ENCODE measurements at places on chromosomes 2 and 18. TPM values are rescaled to one million over a fixed set of nuclear protein-coding genes. Genes with fewer than 3 reads are reported as not detected.

Gene SLC4A3
- 13.7 TPM for polyA plus RNA-seq

Gene MC5R
- not detected for polyA plus RNA-seq

GRCh38 chr2:45915523-45915922, 264.0 kb downstream of the PRKCE start:
- no peak for DNase-seq

- no peak for DNase-seq
These were observed 492 bp downstream of the KIF5C start for GRCh38 chr2:148875387-148876051.

DNA sequence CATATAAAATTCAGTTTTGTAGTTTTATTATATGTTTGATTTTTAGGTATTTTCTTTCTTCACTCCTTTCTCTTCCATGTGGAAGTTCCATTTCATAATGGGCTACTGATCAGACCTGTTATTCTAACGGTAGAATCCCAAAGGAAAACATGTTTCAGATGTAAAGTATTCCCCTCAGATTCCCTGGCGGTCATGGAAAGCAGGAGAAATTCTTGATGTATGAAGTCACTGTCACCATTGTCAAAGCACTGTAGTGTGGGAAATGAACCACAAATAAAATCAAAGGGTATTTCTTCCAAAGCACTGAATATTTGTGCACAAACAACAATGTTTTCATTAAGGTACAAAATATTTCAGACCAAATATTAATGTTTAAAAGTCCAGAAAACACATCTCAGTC, 237.3 kb upstream of the KLHL14 start:
- DNase-seq = no peak

GRCh38 chr2:52269696-52270485, 1238.0 kb upstream of the NRXN1 start:
- no peak for DNase-seq

DNA sequence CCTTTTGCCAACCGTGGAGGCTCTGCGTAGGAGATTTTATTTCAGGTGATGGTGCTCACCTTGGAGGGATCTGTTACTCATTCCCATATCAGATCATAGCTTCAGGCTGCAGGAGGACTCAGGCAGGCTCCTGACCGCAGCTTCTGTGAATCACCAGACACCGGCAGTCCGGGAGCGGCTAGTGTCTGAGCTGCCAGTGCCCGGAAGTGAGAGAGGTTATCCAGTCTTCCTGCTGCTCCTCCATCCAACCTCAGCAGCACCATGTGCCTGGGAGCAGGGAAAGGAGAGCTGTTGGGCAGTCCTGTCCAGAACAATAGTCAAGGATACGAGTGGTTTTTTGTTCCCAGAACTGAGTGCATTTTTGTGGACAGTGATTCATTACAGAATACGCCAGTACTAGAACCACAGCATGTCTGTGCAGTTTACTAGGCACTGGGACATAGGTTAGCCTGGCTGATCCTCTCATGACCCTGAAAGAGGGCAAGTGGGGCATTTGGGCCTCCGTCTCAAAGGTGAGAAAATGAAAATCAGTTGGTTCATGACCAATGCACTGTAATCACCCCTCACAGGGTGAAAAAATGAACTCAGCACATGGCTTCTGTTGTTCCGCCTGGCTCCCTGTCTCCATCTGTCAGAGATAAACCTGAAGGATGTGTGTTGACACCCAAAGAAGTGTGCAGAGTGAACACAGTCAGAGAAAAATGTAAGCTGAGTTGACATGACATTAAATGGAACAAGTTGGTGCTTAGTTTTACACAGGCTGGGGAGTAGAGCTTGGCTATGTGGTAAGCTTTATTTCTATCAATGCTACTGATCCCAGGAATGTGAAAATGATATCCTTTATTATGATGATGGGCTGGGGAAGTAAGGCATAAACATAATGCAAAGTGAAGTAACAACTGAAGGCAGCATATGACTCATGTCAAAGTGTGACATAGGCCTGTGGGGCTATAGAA, 12.2 kb downstream of the FHOD3 start:
- DNase-seq = no peak

- no peak for DNase-seq
These were observed 69.2 kb downstream of the RFTN2 start for GRCh38 chr2:197606180-197606579.

All from renal cortex interstitium (tissue), 15 donors.